Activated CD4-positive, CD25-positive, alpha-beta regulatory T cell treated with anti-CD3 and anti-CD28 coated beads, Interleukin-2, amount 50 U/mL, for 72 hours (primary cell): ENCODE measurements at places on chromosomes 3 and 15.

GRCh38 chr15:96331144-96331944 is 844 bp downstream of the NR2F2 start:
- no peak for DNase-seq

DNA sequence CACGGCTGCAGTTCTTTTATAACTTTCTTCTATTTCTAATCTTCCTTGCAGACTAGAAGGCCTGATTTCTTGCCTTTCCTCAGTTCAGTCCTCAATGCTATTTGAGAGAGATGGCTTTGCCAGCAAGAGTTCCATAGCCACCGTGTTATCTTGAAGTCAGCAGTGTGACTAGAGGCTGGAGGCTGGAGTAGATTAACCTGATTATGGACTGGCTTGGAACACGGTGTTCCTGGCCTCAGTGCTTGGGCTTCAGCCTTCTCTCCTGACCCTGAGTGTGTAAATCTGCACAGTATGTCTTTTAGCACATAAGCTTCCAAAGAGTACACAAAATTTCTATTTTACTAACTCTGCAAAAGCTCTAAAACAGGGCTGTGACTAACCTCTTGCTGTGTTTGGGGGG is 61.4 kb downstream of the CCDC54 start:
- no peak for DNase-seq

DNA sequence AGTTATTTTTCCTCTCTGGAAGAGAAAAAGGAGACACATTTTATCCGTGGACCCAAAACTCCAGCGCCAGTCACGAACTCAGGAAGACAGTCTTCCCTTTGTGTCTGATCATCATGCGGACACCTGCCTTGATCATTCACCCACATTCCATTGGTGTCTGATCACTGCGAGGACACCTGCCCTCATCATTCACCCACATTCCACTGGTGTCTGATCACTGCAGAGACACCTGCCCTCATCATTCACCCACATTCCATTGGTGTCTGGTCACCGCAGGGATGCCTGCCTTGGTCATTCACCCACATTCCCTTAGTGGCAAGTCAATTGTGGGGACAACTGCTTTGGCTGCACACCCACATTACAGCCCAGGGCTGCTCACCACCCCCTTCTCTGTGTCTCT is 148.9 kb downstream of the ROBO1 start:
- DNase-seq, result no peak

GRCh38 chr15:49060710-49061495 is 14.7 kb upstream of the SECISBP2L start:
- DNase-seq, result no peak

DNA sequence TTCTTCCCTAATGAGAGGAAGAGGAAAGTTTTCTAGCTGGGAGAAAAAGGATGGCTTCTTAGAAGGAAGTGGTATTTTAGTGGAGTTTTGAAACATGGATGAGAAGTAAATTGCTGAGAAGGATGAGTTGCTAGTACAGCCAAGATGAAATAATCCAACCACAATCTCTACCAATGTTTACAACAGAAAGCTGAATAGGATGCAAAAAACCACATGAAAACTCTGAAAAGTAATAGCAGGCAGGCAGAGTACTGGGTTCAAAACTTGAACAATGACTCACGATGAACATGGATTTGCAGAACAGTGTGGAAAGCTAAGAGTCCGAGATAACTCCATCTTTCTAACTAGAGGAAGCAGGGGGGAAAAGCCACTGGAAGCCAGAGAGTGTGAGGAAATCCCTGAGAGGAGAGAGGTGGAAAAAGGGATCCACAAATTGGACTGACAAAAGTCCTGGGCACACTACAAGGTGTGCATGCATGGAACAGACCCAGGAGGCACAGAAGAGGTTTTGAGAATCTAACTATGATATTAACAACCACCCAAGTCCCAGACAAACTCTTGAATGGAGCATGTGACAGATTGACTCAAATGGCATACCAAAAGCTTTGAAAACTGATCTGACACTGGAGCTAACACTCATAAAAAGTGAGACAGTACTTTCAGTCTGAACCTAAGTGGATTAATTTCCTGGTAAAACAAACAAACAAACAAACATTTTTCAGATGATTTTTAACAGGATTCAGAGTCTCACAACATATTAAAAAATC is 76.7 kb downstream of the ST6GAL1 start:
- no peak for DNase-seq

- no peak for DNase-seq
Observed at GRCh38 chr15:53830707-53831386, 71.4 kb upstream of the WDR72 start.

GRCh38 chr3:126051741-126052140 is 32.2 kb downstream of the SLC41A3 start:
- no peak for DNase-seq

DNA sequence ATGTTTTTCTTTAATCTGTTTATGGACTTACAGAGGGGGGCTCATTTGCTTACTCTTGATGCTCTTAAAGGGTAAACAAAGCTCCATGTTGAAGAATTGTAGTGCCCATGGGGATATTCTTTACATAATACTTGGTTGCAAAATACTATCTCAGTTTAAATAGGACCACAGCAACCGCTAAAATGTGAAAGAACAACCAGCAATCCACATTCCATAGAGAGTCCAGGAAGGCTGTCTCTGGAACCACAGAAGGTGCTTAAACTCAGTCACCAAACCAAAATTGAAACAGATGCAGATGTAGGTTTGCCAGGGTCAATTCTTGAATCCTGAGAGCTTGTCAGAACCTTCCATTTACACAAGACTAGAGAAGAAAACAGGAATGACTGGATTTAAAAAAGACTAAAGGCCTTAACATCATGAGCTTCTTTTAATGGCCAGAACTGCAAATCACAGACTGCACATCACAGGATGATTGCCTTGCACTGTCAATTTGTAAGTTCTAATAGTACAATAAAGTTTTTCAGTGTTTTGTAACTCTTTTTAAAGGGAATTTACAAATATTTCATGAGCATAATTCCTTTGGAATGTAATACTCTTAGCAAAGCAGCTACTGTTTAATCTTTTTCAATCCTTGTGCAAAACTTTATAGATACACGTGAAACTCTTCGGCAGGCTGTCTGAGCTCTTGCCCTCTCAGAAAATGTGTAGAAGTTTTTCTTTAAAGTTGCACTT is 661.6 kb downstream of the SI start:
- DNase-seq, result no peak

DNA sequence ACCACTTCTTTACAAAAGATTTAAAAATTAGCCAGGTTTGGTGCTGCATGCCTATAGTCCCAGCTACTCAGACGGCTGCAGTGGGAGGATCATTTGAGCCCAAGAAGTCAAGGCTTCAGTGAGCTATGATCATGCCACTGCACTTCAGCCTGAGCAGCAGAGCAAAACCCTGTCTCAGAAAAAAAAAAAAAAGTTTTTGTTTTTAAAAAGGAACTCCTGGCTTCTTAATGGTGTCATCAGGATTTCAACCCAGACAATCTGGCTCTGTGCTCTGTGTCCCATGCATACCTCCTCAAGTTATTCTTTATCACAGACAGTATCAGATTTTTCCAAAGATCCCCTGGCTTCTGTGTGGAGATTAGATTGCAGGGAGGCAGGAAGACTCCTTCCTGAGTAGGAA is 64.2 kb upstream of the IL12A start:
- DNase-seq, result no peak

DNA sequence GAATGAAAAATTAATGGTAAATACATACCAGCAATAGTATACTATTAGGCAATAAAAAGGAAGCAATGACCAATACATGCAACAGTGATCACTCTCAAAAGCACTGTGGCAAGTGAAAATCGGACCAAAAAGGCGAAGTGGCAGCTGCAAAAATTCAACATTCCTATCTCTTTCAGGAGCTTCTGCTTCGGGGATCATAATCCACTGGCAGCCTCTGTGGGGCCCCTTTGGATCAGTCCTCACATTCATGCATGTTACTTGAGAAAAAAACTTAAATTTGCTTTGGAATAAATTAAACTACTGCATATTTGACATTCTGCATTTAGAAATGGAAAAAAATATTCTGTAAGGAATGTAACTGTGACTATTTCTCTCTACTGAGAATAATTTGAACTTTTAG is 425.6 kb downstream of the NR2F2 start:
- DNase-seq, result no peak

- DNase-seq, result no peak
Observed at GRCh38 chr3:177934001-177934891, 602.0 kb upstream of the KCNMB2 start.

DNA sequence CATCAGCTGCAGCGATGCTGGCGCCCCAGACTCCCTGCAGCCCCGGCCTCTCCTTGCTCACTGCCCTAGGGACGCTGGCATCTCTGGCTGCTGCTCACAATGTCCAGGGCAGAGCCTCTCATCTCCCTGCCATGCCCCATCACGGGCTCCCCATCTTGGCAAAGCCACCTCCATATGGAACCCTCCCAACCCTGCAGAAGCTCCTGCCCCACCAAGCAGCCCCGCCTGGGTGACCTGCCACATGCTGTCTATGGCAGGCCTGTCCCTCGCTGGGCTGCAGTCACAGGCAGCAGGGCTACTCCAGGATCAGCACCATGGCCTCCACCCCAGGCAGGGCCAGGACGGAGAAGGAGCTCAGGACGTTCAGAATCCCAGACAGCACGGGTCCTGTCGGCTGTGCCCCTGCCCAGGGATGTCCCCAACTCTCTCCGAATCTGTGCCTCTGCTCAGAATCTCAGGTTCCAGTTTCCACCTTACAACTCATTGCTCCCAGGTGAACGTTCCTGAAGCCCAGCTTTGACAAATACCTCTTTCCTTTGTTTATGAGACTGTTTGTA is 58.4 kb downstream of the PLXNA1 start:
- DNase-seq, result no peak

- no peak for DNase-seq
Observed at GRCh38 chr3:98596541-98597500, 3.4 kb upstream of the CPOX start.

- DNase-seq, result no peak
Observed at GRCh38 chr15:62503451-62503850, 338.4 kb upstream of the C2CD4B start.

DNA sequence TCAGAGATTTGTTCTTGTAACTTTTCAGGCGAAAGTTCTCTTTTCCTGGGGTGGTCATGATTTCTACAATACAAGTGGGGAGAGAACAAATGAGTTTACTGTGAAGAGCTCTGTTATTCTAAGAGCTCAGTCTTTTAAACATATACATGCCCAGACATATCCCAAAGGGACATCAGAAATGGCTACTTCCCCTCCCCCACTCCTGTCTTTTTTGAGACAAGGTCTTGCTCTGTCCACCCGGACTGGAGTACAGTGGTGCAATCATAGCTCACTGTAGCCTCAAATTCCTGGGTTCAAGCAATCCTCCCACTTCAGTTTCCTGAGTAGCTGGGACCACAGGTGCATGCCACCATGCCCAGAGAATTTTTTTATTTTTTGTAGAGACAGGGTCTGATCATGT is 18.2 kb downstream of the KPNA1 start:
- DNase-seq, result no peak

DNA sequence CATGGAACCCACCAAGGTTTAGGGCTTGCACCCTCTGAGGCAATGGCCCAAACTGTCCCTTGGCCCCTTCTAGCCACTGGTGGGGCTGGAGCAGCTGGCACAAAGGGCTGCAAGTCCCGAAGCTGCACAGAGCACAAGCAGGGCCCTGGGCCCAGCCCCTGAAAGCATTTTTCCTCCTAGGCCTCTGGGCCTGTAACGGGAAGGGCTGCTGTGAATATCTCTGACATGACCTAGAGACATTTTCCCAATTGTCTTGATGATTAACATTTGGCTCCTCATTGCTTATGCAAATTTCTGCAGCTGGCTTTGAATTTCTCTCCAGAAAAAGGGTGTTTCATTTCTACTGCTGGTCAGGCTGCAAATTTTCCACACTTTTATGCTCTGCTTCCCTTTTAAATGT is 151.5 kb upstream of the CADPS start:
- no peak for DNase-seq

DNA sequence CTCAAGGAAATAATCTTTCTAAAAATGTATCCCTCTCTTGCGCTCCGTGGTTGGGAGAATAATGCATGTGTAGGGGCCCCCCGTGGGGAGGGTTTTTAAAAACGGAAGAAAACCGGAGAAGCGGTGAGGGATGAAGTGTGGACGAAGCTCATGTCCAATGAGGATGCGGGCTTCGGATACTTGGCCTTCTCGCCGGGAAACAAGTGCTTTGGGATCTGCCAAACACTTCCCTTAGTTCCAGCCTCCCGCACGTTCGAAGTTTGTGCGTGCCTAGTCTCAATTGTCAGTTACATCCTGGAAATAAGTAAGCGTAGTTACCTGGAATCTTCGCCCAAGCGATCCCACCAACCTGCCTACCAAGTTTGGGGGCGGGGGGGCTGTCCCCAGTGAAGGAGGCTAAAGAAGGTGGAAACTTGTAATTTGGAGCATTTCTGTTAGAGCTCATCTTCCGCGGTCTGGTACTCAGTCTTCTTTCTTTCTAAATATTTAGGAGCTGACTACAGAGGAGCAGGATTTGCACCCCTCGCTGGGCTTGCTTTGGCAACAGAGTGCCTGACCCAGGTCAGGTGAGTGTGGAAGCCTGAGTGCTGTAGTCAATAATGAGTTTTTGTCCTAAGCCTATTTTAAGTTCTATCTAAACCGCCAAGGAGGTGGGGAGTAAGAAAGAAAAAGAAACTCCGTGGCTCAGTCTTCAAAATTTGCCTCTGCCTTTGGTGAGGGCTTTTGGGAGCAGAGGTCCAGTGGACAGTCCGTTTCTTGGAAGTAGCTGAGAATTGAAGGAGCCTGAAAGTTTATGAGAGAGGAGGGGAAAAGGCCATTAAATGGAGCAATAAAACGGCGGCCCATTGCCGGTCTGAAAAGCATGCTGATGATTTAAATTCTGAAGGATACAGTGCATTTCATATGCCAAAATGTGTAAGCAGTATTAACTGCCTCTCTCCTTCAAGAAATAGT is 1.1 kb downstream of the ITPR1 start:
- DNase-seq, result peak; percentile 37

GRCh38 chr3:16386561-16386960 is 121.5 kb downstream of the OXNAD1 start:
- DNase-seq, result no peak

- DNase-seq, result no peak
Observed at GRCh38 chr15:35673093-35673684, 127.2 kb upstream of the DPH6 start.
